ENCODE measurements at places on chromosomes 1 and 21. TPM values are rescaled to one million over a fixed set of nuclear protein-coding genes. Genes with fewer than 3 reads are reported as not detected.

SMPDL3B gene
- total RNA-seq, result 0.18 TPM

RAB25 gene
- 3.2 TPM for total RNA-seq

DNA sequence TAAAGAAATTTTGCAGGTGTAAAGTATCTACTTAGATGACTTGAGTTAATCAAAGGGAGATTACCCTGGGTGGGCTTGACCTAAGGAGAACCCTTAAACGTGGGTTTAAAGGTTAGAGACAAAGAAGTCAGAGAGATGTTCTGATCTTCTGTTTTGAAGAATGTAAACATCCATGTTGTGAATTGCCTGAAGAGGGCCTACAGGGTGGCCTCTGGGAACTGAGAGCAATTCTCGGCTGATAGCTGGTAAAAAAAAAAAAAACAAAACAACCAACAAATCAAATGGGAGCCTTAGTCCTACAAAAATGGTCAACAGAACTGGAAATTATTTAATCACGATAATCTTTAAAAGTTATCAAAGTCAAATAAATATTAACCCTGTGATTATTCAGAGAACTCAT is 89.4 kb upstream of the BCL10 start:
- DNase-seq, result no peak

- no peak for DNase-seq
These were observed 102.5 kb upstream of the KAZN start for GRCh38 chr1:14495996-14496395.

Measured in right lobe of liver (tissue), 6 donors.